GM12892 (cell line): ENCODE measurements at places on chromosomes 11 and 22.

DNA sequence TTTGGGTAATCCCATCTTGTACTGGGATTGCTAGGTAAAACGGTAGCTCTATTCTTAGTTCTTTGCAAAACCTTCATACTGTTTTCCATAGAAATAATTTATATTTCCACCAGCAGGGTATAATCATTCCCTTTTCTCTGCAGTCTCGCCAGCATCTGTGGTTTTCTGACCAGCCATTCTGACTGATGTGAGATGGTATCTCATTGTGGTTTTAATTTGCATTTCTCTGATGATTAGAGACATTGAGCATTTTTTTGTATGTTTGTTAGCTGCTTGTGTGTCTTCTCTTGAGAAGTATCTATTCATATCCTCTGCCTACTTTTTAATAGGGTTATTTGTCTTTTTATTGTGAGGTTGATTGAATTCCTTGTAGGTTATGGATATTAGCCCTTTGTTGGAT, 220.9 kb downstream of the PGR start:
- no peak for DNase-seq

- no peak for DNase-seq
Measured at GRCh38 chr22:28231441-28231840, 312.4 kb upstream of the PITPNB start.

DNA sequence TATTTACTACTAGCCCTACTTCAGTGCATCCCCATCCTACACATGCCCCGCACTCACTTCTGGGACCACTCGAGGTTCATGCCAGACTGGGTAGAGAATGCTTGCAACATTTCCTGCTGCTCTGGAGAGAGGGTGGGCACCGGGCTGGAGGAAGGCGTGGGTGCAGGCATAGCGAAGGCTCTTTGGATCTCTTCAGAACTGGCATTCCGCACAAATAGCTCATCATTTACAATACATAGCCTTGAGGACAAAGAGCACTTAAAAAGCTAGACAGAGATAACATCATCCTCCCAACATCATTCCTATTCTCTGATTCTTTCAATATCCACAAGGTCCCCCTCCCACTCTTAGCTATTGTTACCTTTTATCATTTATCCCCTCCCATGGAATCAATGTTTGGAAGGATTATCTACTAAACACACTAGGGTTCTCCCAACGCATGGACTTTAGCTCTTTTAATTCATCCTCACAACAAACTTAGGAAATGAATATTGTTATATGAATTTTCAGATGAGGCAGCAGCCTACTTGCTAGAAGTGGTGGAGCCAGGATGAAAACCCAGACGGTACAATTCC, 2.5 kb upstream of the TMEM223 start:
- no peak for DNase-seq

- no peak for DNase-seq
Measured at GRCh38 chr11:62048100-62048499, 75.7 kb upstream of the INCENP start.

DNA sequence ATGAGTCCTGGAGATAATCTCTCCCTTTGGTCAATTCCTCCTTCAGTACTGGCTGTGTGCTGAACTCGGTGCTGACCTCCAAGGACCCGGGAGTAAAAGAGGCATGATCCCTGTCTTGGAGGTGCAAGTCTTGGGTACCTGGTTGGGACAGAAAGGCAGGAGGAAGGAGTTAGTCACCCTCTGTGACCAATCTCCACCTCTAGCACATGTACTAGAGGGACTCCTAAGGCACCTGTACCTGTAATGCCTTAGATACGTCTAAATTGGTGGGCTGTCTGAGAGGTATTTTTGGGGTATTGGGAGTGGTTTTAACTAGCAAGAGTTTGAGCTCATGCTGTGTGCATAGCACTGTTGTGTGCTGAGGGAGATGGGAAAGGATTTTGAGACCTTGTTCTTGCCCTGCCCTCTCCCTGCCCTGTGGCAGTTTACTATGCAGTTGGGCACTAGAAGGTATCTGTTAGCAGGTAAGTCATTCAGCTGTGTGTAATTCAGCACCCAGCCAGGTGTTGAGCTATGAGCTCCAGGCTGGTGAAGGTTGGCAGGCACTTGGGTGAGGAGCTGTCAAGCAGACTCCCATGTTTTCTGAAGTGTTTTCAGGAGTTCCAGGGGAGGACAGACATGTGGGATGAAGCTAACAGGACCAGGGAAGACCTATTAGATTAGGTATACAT, 2.5 kb downstream of the PANX1 start:
- no peak for DNase-seq

- no peak for DNase-seq
Measured at GRCh38 chr11:130670200-130670599, 221.8 kb downstream of the ADAMTS15 start.

- no peak for DNase-seq
Measured at GRCh38 chr11:76830639-76831327, 29.9 kb upstream of the ACER3 start.

- DNase-seq = no peak
Measured at GRCh38 chr22:27895600-27895999, 23.5 kb downstream of the PITPNB start.
